ENCODE measurements at places on chromosomes 16 and 17.

GRCh38 chr16:10888320-10888937 is 11.4 kb downstream of the CIITA start:
- no peak for DNase-seq

GRCh38 chr17:6427279-6427781 is 7.6 kb downstream of the AIPL1 start:
- DNase-seq, result no peak

DNA sequence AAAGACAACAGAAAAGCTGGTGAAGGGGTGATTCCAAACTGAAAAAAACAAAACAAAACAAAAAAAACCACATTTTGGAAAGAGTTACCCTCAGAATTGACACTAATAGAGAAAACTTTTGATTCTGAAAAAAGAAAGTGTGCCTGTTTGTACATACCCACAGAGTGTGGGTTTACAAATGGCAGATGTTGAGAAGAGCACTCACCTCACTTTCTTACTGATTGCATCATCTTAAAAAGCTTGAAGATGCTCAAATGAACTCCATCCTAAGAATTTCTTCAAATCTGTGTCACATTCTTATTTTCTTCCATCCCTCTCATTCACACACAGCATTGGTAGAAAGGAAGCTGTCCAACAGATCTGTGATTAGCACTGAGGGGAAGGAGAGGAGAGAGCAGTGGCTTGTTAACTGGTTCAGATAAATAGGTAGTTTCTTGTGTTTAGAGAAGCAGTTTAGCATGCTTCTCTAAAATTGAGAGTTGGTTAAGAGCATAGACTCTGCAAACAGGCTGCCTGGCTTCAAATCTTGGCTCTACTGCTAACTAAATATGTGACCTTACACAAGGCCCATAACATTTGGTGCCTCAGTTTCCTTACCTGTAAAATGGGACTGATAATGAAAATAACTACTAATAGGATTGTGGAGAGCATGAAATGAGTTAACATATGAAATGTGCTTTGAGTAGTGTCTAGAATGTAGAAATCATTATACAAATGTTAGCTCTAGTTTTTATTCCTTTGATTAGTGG is 6.9 kb downstream of the GNAO1 start:
- DNase-seq, result no peak

- DNase-seq, result no peak
Measured at GRCh38 chr16:83285921-83286320, 521.9 kb upstream of the HSBP1 start.

- DNase-seq, result no peak
Measured at GRCh38 chr16:76235025-76235424, 42.2 kb upstream of the CNTNAP4 start.
